ENCODE measurements at places on chromosomes 4 and X.

GRCh38 chr4:93334003-93334402 lies 494.6 kb upstream of the ATOH1 start:
- peak; percentile 14 for DNase-seq

GRCh38 chr4:100288811-100289529 lies 98.7 kb upstream of the DDIT4L start:
- no peak for DNase-seq

DNA sequence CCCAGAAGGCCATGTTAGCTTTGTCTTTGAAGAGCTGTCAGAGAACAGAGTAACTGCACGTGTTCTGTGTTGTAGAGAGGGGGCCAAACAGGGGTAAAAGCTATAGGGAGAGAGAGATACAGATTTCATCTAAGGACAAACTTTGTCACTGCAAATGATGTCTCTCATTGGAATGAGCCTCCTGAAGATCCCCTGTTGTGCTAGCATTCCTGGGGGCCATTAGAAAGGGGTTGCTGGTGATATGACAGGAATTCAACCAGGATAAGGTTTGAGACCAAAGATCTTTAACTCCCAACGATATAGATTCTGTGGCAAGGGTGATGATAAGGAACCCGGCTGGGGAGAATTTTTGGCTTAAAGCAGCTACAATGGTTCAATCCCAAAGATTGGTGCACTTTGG lies 16.8 kb downstream of the MID1 start:
- no peak for DNase-seq

- no peak for DNase-seq
These were observed 11.6 kb downstream of the FGA start for GRCh38 chr4:154578919-154579318.

- DNase-seq = peak; percentile 24
These were observed 111.4 kb downstream of the NYX start for GRCh38 chrX:41558531-41558930.

GRCh38 chr4:123055943-123056342 lies 133.5 kb upstream of the NUDT6 start:
- DNase-seq = peak; percentile 34

GRCh38 chr4:132865458-132865857 lies 283.6 kb upstream of the PCDH10 start:
- DNase-seq = no peak

- DNase-seq = no peak
These were observed 11.4 kb downstream of the TMEM165 start for GRCh38 chr4:55407119-55407518.

GRCh38 chrX:103688946-103689345 lies 2.4 kb upstream of the MORF4L2 start:
- DNase-seq = peak; percentile 41

DNA sequence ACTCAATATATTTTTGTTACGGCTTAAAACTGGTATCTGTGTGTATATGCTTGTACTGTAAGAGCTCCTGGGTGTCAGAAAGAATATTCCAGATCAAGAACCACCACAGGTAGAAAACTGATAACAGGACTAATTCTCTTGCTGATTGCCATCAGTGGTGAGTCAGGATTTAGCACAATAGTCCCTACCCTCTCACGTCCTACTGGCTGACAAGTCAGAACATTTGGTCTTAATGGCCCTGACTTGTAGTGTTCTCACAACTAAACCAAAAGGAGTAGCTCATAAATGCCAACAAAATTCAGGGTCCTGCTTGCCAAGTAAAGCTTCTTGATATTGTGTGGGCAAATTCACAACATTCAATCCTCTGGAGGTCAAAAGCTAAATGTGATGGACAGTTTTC lies 105.2 kb upstream of the MAB21L2 start:
- DNase-seq = no peak

- DNase-seq = no peak
These were observed 37.9 kb downstream of the WDR1 start for GRCh38 chr4:10078481-10079233.

DNA sequence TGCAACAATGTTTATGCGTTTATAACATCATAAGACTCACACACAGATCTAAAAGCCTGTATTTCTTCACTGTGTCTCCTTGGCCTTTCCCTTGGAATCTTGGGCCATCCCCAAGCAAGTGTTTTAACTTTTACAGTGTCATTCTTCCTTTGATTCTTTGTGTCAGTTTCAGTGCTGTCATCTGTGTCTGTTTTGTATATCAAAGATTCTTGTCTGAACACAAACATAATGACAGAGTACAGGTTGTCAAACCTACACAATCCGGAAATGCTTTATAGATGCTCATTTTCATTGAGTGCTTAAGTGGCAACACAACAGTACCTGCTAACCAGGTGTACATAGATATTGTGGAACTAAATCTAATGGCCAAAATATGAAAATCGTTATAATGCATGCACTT lies 1500.0 kb downstream of the TECRL start:
- no peak for DNase-seq

DNA sequence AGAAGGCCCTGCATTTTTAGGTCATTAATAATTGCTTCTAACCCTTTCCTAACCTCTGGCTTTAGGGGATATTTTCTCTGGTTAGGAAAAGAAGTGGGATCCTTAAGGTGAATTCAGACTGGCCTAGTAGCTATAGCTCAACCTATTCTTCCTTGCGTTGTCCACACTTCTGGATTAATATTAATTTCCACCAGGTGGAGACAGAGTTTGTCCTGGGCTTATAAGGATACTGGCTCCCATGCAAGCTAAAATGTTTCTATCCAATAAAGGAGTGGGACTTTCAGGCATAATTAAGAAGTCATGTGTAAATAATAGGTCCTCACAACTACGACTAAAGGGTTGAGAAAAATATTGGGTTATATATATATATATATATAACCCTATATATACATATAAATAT lies 860.0 kb upstream of the POU3F4 start:
- no peak for DNase-seq

DNA sequence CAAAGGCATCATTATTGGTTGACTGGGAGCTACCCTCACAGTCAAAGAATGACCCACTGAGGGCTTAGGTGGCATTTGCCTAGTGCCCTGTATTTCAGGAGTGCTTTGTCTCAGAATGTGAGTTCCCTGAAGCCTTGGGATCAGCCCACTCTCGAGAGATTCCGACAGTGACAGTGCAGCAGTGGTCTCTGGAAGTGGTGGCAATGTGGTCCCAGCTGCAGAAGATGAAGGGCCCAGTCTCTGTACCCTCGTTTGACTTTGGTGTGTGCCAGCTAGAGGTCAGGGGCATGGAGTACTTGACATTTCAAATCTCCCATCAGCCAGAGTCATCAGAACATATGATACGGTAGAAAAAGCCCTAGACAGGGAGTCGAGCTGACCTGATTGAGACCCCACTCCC lies 153.7 kb downstream of the EFNB1 start:
- DNase-seq = no peak

DNA sequence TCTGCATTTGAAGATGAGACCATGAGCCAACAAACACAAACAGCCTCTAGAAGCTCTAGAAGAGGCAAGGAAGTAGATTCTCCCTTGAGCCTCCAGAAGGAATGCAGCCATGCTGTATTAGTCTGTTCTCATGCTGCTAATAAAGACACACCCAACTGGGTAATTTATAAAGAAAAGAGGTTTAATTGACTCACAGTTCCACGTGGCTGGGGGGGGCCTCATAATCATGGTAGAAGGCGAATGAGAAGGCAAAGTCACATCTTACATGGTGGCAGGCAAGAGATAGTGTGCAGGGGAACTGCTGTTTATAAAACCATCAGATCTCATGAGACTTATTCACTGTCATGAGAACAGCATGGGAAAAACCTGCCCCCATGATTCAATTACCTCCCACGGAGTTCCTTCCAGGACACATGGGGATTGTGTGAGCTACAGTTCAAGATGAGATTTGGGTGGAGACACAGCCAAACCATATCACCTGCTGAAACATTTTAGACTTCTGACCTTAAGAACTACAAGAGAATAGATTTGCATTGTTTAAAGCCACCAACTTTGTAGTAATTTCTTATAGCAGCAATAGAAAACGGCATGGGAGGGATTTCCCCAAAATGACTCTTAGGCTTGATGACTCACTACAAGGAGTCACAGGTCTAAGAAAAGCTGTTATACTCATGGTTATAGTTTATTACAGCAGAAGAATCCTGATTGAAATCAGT lies 284.4 kb upstream of the SFRP2 start:
- DNase-seq = peak; percentile 65

DNA sequence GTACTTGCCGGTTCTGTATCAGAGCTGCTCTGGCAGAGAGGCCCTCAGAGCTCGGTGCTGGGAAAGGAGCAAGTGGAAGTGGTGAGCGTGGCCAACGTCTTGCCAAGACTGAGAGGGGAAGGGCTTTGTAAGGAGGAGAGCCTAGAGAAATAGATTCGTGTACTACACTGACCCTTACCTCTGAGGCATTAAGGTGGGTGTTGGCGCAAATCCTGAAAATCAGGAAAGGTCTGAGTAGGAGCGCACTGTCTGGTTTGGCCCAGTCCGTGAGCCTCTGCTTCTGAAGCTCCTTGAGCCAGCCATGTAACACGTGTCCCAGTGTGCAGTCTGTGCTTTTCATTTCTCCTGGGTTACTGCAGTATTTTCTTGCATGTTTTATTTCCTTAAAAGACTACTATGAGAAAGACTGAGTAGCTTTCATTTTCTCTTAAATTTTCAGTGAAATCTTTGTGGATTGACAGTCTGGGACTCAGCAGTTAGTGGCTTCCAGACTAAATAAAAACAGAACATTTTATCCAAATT lies 140.5 kb downstream of the SOWAHB start:
- no peak for DNase-seq

DNA sequence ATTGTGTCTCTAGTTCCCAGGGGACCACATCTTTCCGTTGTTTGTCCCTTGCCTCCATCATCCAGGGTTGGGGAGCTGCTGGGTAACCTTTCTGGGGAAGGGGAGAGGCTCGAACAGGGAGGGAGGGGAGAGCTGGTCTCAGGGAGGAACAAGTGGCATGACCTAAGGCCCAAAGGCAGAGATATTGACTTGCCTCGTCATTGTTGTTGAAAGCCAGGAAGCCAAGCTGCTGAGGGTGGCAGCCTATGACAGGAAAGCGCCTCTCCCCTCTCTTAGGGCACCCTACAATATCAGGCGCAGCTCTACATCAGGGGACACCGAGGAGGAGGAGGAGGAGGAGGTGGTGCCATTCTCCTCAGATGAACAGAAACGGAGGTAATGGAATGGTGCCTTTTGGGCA lies 20.8 kb downstream of the ZNF185 start:
- no peak for DNase-seq

DNA sequence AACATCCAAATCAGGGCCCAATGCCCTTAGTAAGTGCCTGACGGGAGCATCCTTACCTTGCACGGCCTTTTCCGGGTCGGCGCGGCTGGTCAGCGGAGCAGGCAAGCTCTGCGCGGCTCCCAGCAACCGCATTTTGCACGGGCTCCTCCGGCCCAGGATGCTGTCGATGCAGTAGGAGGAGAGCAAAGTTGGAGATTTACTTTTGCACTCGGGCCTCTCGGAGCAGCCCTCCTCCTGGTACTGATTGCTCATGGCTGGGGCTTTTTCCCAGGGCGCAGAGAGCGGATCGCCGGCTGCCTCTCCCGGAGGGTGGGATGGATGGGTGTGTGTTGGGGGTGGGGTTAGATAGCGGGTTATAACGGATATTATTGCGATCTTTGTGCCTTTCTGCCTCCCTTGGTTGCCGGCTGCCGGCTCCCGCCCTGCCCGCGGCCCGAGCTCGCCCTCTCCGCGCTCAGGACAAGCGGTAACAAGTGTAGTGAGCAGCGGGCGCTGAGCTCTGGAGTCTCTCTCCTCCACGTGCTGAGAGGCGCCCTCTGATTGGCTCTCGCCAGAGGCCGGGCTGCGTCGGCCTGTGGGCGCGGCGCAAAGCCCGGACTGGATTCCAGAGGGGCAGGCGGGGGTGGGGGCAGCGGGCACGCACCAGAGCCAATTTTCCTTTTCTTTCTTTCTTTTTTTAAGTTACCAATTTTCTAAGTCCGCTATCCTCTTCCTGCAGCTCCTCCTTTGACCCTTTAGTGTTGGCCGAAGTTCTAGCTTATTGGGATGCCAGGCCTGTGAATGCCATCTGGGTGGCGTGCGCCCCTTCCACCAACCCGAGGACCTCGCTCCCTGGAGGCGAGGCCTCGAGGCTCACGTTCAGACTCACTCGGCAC lies at the start of gene ARX:
Gene ARX, minus strand, starts transcription at position 480 of the 875 bp plus-strand sequence. Its CDS starts 228 bp downstream, at position 252.
- peak; percentile 34 for DNase-seq

DNA sequence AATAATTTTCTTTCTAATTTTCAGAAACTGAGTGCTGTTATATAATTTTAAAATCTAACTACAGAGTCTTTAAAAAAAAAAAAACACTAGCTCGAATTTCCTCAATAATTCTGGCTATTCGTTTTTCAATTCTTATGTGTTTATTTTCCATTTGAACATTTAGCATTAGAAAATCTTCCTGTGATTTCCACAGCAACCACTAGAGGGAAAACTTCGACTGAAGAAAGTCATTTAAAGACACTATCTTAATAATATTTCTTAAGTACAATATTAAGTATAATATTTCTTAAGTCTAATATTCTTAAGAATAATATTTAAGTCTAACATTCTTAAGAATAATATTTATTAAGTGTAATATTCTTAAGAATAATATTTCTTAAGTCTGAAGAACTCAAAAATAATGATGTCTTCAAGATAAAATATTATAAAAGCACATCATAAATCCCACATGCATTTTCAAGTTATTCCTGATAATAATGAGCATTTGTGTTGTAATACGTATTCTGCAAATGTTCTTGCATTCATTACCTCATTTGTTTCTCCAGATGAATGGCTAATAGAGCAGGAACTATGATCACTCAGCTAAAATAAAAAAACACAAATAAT lies 118.4 kb upstream of the WDR17 start:
- DNase-seq = peak; percentile 17

DNA sequence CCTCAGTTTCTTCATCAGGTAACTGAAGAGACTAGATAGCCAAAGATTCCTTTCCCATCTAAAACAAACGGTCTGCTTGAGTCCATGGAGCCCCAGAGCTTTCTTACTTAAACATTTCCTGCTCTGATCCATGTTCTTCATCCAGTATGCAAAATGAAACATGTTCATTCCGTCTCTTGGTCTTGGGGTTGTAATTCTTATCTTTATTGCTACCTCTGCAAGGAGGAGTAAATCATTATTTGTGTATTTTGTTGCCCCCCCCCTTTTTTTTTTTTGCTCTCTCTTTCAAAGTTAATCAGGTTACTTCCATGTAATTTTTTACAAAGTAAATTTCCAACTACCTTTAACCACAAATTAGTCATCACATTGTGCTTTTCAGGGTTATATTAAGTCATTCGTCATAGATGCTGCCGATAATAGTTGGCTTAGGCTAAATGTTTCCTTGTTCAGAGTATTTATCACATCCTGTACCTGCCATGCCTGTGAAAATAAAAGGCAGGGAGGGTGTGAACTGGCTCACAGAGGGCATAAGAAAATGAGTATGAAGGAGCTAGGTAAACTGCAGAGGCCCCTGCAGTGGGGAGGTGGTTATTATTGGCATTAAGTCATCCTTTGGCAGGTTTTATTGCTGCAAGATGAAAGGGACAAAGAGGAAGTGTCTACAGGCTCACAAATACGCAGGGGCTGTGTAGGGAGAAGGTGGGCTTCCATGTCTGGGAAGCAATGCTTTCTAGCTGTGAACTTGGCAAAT lies 76.7 kb upstream of the HS3ST1 start:
- DNase-seq = no peak

- no peak for DNase-seq
These were observed 27.6 kb downstream of the HTRA3 start for GRCh38 chr4:8297141-8297601.

- peak; percentile 64 for DNase-seq
These were observed 108.4 kb downstream of the DOCK11 start for GRCh38 chrX:118603981-118604380.
